NCI-H1092 (cell line): ENCODE measurements at places on chromosomes 16 and 17.

DNA sequence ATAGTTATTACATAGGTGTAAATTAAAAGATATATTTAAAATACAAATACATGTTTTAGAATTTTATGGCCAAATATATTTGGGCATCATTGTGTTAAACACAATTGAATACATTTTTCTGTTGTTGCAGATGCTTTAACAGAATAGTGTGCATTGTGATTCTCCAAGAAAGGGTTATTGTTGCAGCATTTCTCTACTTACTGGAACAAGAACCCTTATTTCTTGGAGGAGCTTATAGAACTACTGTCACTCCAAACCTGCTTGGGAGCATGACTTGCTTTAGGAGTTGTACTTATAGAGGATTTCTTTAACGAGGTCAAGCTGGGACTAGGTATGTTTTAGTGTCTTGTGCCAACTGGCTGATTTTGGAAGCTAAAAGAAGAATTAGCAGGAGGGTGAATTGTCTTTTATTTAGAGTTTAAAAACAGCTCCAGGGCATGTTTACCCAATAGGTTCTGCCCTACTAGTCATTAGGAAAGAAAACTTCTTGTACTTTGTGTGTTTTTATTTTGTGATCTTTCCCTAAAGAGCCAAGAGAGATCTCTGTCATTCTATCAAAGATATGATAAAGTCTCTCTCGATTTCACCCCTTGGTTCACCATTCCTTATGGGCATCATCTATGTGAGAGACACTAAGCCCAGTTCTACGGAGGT, 279.8 kb upstream of the SALL1 start:
- DNase-seq, result no peak

GRCh38 chr17:79819085-79819484, 20.2 kb downstream of the CBX4 start:
- DNase-seq, result no peak

GRCh38 chr17:19457830-19458271, 46.8 kb downstream of the RNF112 start:
- DNase-seq, result no peak

DNA sequence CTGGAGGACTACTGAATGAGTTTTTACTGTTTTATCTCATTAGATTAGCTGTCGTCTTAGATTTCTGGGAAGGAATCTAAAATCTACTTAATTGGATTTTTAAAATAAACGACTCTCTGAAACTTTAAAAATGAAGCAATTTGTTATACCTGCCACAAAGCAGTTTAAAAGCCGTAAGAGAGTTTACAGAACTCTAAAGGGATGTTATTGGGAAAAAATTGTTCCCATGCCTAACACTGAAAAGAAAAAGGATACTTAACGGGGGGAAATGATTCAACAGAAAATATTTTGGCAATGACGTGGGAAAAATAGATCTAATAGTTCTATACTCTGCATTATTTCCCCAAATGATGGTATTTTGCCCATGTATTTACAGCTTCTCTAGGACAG, 27.0 kb downstream of the ARHGAP17 start:
- no peak for DNase-seq

DNA sequence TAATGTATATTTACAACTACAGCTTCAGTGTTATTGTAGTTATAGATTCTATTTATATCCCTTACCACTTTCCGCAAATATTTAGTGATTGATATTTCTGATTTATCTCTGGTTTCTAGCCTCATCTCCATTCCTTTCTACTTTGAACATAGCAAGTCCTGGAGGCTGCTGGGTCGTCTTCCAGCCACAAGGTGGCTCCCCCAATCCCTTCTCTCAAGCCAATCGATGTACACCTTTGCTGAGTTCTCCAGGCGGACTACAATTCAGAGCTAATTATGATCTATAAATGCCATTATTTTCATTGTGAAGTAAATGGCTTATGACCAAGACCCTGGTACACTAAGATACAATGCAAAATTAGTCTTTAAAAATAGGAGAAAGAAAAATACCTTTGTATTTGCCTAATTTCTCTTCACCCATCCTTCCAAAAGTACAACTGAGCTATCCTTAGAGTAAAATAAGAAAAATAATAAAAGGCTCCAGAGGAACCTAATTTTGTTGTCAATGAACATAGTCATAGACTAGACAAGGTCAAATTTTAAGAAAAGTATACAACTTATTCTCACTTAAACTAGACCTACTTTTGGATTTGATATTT, 122.1 kb downstream of the SKAP1 start:
- peak; percentile 53 for DNase-seq

- DNase-seq, result no peak
Measured at GRCh38 chr17:1298606-1299005, 19.1 kb downstream of the TRARG1 start.

DNA sequence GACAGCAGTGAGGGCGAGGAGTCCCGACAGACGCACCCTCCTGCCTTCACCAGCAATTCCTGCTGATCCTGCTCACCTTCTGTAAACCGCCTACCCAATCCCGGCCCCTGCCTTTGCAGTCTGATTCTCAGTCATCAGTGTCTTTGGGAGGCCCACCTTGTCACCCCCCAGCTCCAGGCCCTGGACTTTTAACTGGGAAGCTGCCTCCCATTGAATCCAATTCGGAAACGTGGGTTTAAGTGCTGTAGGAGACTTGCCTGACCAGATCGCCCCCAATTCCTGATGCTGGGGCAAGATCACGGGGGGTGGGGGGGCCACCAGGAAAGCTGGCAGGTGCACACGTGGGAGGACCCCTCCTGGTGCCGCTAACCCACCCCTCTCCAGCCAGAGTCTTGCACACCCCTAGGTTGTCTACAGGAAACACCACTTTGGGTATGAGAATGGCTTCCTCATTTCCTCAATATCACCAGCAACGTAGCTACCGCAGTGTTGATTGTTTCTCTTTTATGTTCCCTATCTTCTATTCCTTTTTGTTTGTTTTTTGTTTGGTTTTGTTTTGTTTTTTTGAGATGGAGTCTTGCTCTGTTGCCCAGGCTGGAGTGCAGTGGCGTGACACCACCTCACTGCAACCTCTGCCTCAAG, 46.6 kb upstream of the CMIP start:
- no peak for DNase-seq

GRCh38 chr16:67843343-67843765, 1.2 kb downstream of the THAP11 start:
- DNase-seq, result no peak

DNA sequence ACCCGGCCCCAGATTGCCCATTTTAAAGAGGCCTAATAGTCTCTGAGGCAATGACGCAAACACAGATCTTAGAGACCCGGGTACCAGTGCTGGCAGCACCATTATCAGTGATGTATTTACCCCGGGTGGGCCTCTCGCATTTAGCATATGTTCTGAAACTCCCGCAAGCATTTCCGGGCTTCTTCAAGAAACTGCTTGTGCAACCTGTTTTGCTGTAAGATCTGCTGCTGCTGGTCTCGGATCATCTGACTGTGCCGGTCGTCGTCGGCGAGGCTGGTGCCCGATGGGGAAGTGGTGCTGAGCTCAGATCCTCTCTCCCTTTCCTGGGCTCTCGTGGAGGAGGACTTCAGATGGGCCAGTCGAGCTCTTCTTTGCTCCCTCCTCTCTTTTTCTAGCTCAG, 12.5 kb downstream of the CEP295NL start:
- DNase-seq, result no peak

DNA sequence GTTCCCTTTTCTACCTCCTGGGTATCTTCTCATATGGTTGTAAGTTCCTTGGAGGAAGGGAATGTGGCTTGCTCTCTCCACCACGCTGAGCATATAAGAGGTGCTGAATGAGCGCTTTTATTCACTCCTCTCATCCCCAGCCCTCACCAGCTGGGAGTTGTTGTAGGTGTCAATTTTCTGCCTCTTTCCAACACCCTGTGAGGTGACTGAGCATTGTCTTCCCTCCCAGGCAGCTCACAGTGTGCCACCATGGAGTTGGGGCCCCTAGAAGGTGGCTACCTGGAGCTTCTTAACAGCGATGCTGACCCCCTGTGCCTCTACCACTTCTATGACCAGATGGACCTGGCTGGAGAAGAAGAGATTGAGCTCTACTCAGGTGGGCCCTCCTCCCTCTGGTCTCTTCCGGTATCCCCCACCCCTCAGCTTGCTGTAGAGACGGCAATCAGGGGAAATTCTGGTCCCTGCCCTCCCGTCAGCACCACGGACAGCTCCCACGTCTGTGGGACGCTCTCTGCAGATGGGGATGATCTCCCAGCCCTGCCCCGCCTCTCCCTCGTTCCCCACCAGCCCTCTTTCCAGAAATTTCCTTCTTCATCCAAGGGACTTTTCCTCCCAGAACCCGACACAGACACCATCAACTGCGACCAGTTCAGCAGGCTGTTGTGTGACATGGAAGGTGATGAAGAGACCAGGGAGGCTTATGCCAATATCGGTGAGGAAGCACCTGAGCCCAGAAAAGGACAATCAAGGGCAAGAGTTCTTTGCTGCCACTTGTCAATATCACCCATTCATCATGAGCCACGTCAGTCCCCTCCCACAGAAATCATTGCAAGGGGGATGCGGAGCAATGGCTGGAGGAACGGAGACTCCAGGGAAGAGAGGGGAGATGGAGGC, 18.3 kb downstream of the CIITA start:
- no peak for DNase-seq

DNA sequence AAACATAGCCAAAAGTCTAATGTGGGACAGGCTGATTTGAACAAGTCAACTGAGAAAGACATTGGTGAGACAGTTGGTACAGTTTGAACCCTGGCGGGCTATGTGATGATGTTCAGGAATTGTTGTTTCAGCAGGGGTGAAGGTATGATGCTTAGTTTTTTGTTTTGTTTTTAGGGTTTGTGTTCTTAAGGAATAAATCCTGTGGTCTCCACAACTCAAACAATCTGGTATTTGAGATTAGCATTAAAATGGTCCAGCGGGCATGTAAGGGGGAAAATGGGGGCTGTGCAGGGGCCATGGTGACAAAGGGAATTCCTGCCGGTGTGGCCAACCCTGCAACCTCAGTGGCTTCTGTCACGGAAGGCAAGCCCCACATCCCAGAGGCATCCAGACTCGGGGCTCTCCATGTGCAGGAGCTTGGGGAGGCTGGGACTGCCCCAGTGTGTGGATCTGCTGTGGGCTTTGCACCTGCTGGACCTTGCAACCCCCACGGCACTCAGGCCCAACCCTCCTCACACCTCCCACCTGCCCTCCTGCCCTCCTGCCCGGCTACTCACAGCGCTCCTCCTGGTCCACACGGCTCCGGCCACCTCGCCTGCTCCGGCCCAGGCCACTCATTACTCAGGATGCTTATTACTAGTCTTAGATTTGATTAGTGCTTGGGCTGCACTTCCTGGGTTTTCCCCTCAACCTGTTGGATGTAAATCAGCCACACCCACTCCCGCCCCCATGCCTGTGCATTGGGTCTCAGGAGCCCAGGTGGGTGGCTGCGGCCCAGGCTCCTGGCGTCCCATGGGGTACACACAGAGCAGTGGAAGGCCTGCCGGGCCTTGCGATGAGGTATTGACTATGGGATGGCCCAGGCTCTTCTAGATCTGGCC, at the start of gene TNFRSF13B:
TNFRSF13B (minus strand) TSS at position 661 of the 881 bp plus-strand sequence; CDS start at position 618, 43 bp downstream.
- DNase-seq, result no peak

- no peak for DNase-seq
Measured at GRCh38 chr16:50692999-50693781, at the start of gene NOD2. Gene NOD2, plus strand, starts transcription at chr16:50693606. Its CDS starts 5,890 bp downstream, at chr16:50699496.

DNA sequence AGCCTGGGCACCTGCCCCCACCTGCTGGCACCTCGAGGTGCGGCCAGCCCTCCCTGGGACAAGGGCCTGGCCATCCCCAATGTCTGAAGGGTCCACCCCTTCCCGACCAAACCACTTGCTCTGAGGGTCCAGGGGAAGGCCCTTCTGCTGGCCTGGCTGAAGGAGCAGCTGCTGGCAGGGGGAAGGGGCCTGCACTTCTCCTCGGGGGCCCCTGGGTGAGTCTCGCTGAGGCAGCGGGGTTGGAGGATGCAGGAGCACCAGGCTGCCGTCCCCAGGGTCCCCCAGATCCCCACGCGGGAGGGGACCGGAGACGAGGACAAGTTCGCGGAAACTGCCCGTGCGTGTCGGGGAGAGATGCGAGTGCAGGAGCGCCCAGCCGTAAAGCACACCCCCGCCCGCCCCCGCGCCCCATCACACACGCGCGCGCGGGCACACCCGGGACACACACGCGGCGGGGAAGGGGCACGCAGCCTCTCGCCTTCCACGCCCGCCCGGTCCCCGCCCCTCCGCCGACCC, 725 bp upstream of the CACNA1H start:
- no peak for DNase-seq

DNA sequence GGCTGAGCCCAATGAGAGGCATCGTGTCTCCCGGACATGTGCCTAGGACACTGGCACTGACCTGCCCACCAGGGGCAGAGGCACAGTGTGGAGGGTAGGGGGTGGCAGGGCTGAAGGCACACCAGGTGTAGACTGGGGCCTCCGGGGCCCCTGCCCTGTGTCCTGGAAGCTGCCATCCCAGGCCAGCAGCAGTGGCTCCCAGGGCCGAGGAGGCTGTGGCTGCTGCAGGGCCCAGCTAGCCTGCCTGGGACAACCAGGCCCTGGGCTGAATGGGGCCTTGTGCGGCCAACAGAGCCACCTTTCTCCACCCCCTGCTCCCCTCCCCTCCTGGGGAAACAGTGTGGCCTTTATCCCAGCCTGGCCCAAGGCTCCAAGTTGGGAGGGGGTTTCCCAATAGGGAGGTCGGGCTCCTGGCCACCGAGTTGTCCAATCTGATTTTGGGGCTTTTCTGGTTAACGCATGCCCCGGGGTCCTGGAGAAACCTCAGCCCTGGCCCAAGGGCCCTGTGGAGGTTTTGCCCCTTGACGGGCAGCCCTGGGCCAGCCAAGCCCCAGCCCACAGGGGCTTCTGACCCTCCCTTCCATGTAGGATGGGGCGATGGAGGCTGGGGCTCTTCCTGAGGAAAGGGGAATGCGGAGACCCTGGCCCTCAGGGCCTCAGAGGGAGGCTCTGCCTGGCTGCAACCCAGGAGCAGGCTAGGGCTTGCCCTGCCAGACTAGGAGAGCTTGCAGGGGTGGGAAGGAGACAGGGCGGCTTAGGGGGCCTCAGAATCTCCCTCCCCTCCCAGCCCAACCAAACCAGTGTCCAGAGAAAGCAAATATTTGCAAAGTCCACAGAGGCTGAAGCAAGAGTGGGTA, 4.2 kb downstream of the MTSS2 start:
- no peak for DNase-seq

DNA sequence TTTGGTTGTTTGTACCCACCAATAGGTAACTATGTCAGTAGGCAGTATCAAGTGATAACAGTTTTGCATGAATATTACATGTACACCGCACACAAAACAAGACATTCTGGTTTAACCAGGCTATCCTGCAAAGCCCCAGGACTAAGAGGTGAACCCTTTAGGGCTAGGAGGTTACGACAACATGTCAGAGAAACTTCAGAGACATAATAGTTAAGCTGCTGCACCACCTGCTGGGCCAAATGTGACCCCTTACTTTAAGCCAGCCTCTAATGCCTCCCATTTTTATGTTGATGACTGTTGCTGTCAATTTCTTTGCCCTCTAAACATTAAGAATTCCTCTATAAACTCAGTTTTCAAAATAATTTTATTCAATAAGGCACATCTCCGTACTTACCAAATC, 15.4 kb downstream of the SRP68 start:
- DNase-seq, result no peak

GRCh38 chr17:48628649-48629410, 2.7 kb upstream of the HOXB9 start:
- DNase-seq, result no peak
